ENCODE measurements at places on chromosomes 11 and 22.

DNA sequence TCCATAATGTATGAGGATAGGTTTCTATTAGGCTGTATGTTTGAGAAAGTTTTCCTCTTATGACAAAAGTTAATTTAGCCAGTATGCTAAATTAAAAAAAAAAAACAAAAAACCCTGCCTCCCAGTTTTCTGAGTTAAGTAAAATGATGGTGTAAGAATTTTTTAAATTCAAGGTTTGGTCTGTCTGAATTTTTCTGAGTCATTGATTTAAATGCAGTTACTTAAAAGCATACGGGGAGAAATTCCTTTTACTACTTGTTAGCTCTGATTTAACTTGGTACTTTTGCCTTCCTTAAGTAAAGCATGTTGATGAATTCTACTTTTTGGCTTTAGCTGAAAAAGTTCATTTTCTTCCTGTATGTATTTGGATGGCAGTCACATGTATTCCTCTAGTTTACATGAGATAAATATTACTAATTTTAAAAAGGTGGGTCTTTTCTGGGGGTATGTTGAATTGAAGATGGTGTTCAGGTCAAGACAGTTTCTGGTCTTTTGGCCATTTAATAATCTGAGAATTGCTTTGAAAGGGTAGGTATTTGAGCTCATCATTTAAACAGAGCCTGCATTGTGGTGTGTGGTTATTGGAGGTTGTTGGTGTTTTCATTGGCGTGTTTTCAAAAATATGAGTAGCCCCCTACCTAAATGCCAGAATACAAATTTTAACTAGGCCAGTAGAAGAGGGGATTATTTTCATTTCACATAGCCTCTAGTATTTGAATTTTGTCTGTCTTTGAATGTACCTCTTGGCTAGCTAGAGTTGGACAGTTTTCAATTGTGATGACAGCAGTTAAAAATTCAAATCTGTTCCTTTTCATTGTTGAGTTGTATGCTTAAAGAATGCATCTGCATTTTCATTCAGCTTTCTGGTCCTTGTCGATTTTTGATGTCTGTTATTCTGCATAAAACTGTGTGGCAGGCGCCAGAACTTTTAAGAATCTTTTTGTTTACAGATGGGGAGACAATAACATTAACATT is 64.7 kb downstream of the MTMR3 start:
- no peak for DNase-seq

GRCh38 chr22:39252461-39253434 is 8.0 kb upstream of the PDGFB start:
- no peak for DNase-seq

DNA sequence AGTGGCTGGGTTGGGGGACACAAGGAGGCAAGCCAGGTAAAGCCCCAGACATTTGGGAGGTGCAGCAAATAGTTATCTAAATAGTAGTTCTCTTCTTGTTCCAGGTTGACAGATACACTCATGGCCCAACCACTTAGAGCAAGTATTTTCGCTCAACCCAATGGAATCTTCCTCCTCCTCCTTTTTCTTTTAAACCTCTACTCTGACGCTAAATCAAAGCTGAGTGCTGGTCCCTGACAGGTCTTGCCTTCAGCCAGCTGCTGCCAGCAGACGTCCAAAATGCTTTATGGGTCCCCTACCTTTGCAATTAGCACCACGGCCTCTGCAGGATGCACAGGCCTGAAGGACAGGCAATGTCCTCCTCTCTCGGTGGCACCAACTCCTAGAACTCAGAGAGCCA is 558.5 kb downstream of the MIAT start:
- DNase-seq, result no peak

GRCh38 chr11:2789791-2790567 is 90.2 kb upstream of the KCNQ1OT1 start:
- no peak for DNase-seq

DNA sequence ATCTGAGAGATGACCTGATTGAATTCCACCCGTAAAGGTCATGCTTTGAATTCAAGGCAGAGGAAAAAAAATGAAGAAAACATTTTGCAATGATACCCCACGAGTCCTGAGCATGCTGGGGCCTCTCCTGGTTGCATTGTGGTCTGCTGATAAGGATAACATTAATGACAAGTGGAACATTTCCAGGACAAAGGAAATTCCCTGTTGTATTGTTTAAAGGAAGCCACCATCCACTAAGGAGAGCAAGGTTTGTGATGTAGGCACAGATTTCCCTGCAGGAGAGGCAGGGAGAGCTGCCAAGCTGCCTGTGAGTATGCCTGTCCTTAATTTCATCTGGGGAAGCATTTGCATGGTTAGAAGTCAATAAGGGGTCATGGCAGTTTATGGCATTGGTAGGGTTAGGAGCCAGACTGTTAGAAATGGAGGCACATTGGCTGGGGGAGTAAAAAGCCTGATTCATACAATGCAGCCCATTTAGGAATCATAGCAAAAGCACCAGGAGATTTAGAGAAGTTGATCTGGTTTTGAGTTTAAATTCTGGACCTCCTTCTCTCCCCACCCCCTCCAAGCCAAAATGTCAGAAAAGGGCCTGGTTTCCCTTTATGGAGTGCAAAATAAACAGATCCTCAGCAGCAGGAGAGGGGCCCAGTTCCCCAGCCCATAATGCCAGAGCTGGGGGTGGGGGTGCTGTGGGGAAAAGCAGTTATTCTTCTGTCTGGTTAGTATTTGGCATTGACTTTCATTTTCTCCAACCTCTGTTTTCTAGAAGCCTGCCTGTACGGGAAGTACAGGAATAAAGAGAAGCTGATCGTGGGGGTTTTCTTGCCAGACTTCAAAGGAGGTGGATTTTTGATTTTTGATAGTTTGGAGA is 22.1 kb downstream of the FLI1 start:
- no peak for DNase-seq

DNA sequence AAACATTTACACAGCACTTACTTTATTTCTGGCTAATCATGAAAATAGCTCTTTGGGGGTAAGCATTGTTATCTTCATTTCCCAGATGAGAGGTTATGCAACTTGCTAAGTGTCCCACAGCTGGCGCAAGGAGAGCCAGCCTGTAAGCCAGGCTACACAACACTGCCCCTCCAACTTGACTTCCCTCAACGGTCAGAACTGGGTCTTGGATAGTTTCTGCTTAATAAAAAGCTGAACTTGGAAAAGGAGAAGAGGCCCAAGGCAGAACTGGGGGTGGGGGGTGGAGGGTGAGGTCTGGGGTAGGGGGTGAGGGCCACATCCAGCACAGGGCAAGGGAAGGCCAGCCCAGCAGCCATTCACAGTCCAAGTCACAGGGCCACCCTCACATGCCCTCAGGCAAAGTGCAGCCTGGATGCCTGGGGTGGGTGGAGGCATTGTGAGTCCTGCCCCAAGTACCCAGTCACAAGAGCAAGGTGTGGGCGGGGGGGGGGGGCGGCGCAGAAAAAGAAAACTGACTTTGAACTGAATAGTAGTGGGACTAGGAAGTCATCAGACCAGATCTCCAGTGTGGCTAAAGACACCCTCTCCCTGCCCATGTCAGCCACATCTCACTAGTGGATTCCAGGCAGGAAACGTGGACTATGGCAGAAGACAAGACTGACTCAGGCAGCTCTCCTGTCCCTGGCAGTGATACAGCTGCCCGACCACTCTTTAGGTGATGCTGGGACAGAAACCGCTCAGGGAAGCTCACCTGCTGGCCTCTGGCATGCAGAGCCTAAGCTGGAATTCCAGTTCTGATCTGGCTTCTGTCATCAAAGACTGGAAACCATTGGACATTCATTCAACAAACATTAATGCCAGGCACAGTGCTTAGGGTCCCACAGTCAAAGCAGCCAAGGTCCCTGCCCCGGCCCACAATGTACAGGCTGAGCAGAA is 52.4 kb downstream of the PACSIN2 start:
- DNase-seq, result no peak

All from AG09319 (cell line).